ENCODE measurements at places on chromosomes 1 and 21. TPM values are rescaled to one million over a fixed set of nuclear protein-coding genes. Genes with fewer than 3 reads are reported as not detected.

GUCA2B gene
- not detected for total RNA-seq

GJA4 gene
- 0.10 TPM for total RNA-seq

SPTA1 gene
- not detected for total RNA-seq

PHTF1 gene
- 8.1 TPM for total RNA-seq

DNM3 gene
- 20.5 TPM for total RNA-seq

VCAM1 gene
- 0.42 TPM for total RNA-seq

PLCH2 gene
- total RNA-seq, result 4.7 TPM

CDK18 gene
- 0.94 TPM for total RNA-seq

Data from mononuclear cell (primary cell).